Colonic mucosa (tissue), 4 donors: ENCODE measurements at places on chromosomes 6 and 20. TPM values are rescaled to one million over a fixed set of nuclear protein-coding genes. Genes with fewer than 3 reads are reported as not detected.

GRCh38 chr6:69238067-69238466 lies 558.7 kb downstream of the LMBRD1 start:
- DNase-seq: no peak

DNA sequence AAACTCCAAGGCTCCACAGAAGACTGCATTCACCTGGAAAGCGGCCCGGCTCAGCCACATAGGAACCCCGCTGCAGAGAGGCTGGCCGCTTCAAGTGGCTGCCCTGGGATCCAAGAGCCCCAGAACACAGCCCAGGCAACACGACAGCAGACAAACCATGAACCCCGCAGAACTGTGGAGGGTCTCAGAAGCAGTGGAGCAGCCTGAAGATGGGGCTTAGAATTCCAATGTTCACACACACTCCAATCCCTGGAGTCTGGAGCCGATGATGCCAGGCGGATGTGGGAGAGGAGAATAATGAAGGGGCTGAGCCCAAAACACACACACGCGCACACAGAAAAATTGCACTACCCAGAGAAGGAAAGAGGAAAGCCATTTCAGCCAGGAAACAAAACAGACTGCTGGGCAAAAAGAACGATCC lies 52.4 kb downstream of the NINL start:
- no peak for DNase-seq

- no peak for DNase-seq
Observed at GRCh38 chr6:30861257-30862048, 22.9 kb upstream of the DDR1 start.

DNA sequence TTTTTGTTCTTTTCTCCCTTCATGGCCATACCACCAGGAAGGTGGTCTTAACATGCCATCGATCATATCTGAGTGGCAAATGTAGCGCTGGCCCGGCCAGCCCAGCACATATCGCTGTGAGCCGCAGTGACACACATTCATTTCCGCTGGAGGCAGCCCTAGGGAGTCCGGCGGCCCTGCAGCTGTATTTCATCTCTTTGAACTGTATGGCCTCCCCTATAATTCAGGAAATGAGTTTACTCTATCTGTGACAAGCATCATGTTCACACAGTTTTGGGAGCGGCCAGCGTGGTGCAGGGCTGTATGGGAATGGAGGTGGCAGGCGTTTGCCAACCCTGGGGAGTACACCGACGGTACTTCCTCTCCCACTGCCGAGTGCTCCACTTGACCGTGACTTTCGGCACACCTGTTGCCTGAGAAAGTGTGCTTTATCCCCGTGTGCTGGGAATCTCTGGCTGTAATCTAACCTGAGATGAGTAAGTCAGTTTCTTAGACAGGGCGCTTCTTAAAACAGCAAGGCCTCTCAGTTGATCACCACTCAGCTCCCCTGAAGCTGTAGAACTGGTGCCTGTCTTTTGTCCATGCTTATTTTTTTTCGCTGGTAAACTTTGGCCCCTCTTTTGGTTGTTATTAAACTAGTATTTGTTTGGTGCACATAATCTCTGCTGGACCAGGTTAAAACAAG lies 257.1 kb upstream of the TAB2 start:
- peak; percentile 72 for DNase-seq

GRCh38 chr6:71733970-71734899 lies 152.1 kb upstream of the RIMS1 start:
- DNase-seq: no peak

DNA sequence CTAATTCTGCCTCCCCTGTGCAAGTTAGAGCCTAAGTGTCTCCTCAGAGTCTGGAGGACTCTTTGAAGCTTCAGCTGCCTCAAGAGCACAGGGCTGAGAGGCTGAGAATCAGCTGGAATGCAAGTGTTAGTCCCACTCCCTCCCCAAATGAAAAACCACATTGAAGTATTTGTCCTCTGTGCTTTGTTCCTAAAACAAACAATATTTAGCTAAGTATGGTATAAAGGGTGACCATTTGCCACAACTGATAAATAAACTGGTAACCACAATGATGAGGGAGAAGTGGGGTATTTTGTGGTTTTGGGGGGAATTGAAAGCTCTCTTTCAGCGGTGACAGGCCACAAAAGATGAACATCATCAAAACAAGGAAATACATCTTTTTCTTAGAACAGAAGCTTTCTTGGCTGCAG lies 91.7 kb upstream of the HDDC2 start:
- no peak for DNase-seq

GRCh38 chr6:140414966-140415620 lies 1040.6 kb upstream of the CITED2 start:
- no peak for DNase-seq

The PGC gene
- 1.7 TPM for total RNA-seq

The PSORS1C2 gene
- total RNA-seq: not detected

The HSPA1L gene
- 1.4 TPM for total RNA-seq
